Sigmoid colon (tissue), 7 donors: ENCODE measurements at places on chromosomes 7 and 10. TPM values are rescaled to one million over a fixed set of nuclear protein-coding genes. Genes with fewer than 3 reads are reported as not detected.

GRCh38 chr7:41586931-41587640 is 115.8 kb downstream of the INHBA start:
- no peak for DNase-seq

Gene PLAC9
- 6.9 TPM for polyA plus RNA-seq

DNA sequence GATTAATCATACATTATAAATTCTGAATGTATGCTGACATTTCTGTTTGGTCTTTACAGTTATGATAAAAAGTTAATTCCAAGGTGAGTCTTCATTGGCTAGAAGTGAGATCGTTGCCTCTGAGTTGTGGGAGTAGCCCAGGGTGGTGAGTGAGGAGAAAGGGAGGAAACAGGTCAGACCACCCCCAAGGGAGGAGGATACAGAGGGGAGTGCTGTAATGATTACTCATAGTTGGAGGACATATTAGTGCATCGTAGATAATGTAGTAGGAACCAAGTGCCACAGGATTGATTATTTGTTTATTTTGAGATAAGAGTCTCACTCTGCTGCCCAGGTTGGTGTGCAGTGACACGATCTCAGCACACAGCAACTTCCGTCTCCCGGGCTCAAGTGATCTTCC is 672.2 kb downstream of the INHBA start:
- DNase-seq, result no peak

DNA sequence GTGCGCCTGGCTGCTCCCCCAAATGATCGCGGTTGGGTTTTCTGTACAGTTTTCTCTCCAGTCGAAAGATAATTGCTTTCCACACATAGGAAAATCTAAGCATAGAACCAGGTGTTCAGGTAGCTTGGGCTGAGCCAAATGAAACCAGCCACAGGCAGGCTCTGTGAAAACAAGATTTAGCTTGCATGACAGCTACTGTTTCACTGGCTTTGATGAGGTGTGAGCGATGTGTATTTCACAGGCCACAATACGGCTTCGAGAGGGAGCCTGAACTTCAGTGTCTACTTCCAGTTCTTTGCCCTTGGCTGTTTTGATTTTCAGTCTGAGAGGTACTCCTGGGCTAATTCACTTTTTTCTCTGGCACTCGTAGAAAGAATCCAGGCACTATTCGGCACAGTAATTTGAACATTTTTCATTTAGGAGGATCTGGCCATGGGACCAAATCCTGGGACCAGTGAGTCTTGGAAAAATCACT is 110.5 kb downstream of the JCAD start:
- no peak for DNase-seq

- no peak for DNase-seq
Observed at GRCh38 chr10:77850620-77851231, 75.8 kb downstream of the DLG5 start.

Gene SFTPA1
- 0.39 TPM for polyA plus RNA-seq

GRCh38 chr7:150382844-150383225 is 3.7 kb downstream of the ZNF775 start:
- DNase-seq, result no peak

Gene BMPER
- 0.60 TPM for polyA plus RNA-seq

DNA sequence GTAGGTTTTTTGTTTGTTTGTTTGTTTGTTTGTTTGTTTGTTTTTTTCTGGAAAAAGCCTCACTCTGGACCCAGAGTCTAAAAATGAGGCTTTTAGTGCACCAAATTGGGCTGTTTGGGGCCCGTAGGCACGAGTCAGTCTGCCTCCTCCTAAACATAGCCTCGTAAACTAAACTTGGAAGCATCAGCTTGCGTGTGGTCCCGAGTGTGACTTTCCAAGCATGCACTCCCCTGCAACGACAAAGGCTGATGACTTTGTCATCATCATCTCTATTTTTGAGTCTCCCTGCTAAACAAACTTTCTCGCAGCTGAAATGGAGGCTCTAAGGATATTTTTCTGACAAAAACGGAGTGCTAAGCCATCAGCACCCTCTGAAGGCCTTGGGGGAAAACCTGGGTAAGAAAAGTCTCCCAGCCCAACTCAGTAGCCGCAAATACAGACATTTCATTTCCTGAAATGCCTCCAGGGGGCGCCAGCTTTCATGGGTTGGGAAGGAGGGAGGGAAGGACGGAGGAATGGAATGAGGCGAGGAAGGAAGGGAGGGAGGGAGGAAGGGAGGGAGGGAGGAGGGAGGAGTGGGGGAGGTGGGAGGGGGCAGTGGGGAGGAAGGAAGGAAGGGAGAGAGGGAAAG is 245.9 kb downstream of the KCNMA1 start:
- peak; percentile 92 for DNase-seq

Gene LIPJ
- polyA plus RNA-seq, result 1.2 TPM

DNA sequence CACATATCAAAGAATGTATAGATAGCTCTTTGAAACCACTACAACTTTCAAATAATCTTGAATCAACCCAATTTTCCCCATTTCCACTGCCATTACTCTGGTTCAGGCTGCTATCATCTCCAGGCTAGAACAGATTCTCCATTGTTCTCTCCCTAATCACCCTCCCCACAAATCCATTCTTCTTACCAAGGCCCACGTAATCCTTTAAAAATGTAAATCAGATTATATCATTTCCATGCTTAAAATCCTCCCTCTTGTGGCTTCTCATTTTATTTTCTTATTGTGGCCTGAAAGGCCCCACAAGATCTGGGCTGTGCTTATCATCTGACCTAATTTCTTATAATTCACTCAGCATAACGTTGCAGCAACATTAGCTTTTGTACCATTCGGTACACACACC is 3.0 kb upstream of the PON1 start:
- DNase-seq, result no peak

- DNase-seq, result no peak
Observed at GRCh38 chr7:130683026-130683425, 3.3 kb downstream of the TSGA13 start.
